ENCODE measurements at places on chromosomes 6 and 20. TPM values are rescaled to one million over a fixed set of nuclear protein-coding genes. Genes with fewer than 3 reads are reported as not detected.
A peak's percentile ranks its signal among the peaks of the same experiment; 100 is the strongest.

GRCh38 chr20:23360531-23360930 is 1.5 kb upstream of the GZF1 start:
- peaks cover 68% of the 10 kb centered on the region for H3K4me1 ChIP-seq
- H3K27ac ChIP-seq: peak overlapping the region; percentile 100
- peak overlapping the region; percentile 86 for H3K4me3 ChIP-seq
- H3K27me3 ChIP-seq: no peaks in the 10 kb centered on the region

DNA sequence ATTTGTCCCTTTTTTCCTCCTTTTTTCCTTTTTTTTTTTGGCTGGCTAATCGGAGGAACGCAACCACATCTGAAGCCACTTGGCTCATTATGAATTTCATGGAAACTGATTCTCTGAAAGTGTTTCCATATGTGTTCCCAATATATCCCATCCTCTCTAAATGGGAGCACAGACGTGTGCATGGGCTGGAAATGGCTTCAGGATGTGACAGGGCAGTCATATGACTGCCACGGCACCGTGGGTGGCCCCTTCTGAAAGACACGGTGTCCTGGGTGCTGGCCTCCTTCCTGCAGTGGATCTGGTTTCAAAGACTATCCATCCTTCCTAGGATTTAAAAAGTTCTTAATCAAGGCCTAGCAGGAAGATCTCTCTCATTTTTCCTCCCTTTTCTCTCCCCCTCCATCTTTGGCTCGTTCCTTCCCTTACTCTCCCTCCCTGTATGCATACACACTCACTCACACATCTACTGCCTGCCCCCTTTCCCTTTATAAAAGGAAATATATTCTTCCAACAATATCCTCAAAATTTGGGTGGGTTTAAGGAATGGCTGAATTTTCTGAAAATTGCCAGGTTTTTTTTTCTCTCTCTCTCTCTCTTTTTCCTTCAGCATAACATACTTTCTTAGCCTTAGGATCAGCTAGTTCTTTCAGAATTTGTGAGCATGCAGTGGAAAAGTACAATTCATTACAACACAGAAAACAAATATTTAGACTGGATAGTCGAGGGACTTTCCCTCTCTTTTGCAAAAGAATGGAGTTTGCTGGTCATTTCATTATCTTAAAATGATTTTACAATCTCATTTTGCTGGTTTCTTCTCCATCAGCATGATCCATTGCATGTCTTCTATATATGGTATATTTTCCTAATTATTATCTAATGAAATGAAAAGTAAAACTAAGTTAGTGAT is 161.2 kb upstream of the SUPT3H start:
- H3K27me3 ChIP-seq: no peaks in the 10 kb centered on the region
- no peaks in the 10 kb centered on the region for H3K36me3 ChIP-seq
- no peak overlapping the region for H3K4me3 ChIP-seq
- no peak overlapping the region for H3K27ac ChIP-seq
- DNase-seq: no peak

- no peak overlapping the region for H3K27ac ChIP-seq
- DNase-seq: no peak
- H3K27me3 ChIP-seq: no peaks in the 10 kb centered on the region
- H3K4me1 ChIP-seq: no peaks in the 10 kb centered on the region
- no peak overlapping the region for H3K4me3 ChIP-seq
- H3K36me3 ChIP-seq: no peaks in the 10 kb centered on the region
Measured at GRCh38 chr20:56788671-56789610, 159.8 kb downstream of the TFAP2C start.

DNA sequence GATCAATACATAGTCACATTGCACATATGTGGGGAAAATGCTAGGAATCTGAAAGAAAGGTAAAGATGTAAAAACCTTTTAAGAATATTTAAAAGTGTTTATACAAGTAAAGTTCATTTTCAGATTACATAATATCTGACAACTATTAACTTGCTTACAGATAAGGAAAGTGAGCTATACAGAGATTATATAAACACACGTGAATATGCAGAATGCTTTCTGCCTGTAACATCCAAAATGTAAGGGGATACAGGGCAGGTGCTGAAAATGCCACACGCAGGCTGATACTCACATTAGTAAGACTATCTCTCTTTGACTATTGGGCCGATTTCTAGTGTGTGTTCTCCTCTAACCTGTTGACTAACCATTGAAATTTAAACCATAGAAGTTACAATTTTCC is 17.9 kb upstream of the MAP7 start:
- H3K36me3 ChIP-seq: no peaks in the 10 kb centered on the region
- H3K27ac ChIP-seq: no peak overlapping the region
- DNase-seq: no peak
- no peak overlapping the region for H3K4me3 ChIP-seq
- H3K4me1 ChIP-seq: no peaks in the 10 kb centered on the region

- no peak overlapping the region for H3K4me3 ChIP-seq
- H3K4me1 ChIP-seq: no peaks in the 10 kb centered on the region
- no peaks in the 10 kb centered on the region for H3K27me3 ChIP-seq
- no peak for DNase-seq
- no peaks in the 10 kb centered on the region for H3K36me3 ChIP-seq
Measured at GRCh38 chr6:747028-747427, 54.1 kb upstream of the EXOC2 start.

DNA sequence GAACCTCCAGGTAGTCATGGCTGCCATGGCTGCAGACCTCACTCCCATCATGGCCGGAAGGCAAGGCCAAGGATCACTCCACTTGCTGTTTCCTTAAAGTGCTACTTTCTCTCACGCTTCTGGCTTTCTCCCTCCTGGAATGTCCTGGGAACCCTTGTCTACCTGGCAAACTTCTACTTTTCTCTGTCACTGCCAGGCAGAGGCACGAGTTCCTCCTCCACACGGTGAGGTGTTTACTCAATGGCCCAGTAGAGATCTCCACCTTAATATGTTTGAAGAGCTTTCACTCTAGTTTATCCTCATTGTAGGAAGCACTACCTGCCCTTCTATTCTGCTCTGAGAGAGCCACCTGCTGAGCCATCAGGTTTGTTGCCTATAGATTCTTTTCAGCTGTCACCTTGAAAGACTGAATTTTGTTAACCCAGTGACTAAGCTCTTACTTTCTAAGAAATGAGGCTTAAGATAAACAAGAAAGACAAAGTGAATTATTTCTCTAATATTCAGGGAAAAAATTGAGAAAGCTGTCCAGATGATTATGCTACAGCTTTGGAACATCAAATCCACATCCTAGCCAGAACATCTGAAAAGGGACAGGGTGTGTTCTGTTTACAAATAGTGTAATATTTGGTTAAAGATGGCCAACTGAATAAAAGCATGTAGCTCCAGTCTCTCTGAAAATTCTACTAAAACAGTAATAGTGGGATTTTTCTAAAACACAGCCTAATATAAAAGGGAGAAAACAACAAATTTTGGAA is 54.9 kb downstream of the PLAGL1 start:
- H3K4me1 ChIP-seq: no peaks in the 10 kb centered on the region
- DNase-seq: no peak
- H3K36me3 ChIP-seq: no peaks in the 10 kb centered on the region
- no peak overlapping the region for H3K27ac ChIP-seq
- H3K27me3 ChIP-seq: no peaks in the 10 kb centered on the region

- H3K27me3 ChIP-seq: no peaks in the 10 kb centered on the region
- H3K4me1 ChIP-seq: peaks cover 10% of the 10 kb centered on the region
- H3K4me3 ChIP-seq: no peak overlapping the region
- no peaks in the 10 kb centered on the region for H3K36me3 ChIP-seq
- H3K27ac ChIP-seq: no peak overlapping the region
Measured at GRCh38 chr20:38300438-38300837, 3.5 kb upstream of the BPI start.

- no peak overlapping the region for H3K4me3 ChIP-seq
- H3K27ac ChIP-seq: no peak overlapping the region
- DNase-seq: no peak
- H3K4me1 ChIP-seq: peaks cover 23% of the 10 kb centered on the region
- no peaks in the 10 kb centered on the region for H3K36me3 ChIP-seq
- no peaks in the 10 kb centered on the region for H3K27me3 ChIP-seq
Measured at GRCh38 chr6:45432977-45433376, 55.2 kb upstream of the SUPT3H start.

DNA sequence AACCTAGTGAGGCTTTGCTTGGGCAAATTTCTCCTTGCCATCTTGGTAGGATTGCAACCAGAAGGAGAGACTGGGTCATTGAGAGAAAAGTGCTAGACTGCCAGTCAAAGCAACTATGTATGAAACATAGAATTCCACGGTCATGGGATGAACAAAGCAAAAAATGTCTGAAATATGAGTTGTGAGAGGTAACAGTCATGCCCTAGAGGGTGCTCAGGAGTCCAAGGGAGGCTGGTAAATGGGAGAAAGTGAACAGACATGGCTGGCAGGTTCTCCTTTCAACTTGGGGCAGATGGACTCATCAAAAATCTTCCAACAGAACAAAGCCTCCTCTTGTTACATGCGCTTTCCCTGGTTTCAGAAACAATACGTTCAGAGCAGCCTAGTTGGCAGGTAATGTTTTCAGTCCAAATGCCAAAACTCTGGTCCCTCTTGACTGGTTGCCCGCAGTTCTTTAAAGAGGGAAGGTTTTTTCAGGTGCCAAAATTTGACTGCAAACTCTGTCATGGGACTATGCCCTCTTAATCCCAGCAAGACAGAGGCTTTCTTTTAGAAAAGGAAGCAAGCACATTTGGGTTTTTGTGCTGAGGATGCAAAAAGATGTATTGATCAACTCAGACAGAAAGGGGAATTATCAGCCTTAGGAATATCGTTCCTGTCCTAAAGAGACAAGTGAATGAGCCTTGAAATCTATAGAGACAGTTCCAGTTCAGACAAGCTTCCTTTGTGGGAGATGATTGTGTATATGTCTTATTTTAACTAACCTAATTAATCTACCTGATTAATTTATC is 68.5 kb upstream of the SASH1 start:
- DNase-seq: no peak
- H3K4me3 ChIP-seq: peak overlapping the region; percentile 44
- H3K36me3 ChIP-seq: no peaks in the 10 kb centered on the region
- no peak overlapping the region for H3K27ac ChIP-seq
- no peaks in the 10 kb centered on the region for H3K4me1 ChIP-seq

DNA sequence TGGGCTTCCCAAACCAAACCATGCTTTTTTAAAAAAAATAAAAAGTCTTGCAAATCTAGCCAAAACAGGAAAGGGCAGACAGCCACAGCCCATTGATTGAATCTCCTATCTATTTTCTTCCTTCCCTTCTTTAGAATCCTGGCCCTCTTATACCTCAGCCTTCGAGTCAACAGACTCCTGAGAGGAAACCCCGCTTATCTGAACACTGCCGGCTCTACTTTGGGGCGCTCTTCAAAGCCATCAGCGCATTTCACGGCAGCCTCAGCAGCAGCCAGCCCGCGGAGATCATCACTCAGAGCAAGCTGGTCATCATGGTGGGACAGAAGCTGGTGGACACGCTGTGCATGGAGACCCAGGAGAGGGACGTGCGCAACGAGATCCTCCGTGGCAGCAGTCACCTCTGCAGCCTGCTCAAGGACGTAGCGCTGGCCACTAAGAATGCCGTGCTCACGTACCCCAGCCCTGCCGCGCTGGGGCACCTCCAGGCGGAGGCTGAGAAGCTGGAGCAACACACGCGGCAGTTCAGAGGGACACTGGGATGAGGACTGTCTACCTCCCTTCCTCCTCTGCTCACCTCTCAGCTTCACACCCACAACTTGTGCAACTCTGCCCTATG is 10.1 kb upstream of the RTF2 start:
- no peak overlapping the region for H3K4me3 ChIP-seq
- H3K4me1 ChIP-seq: no peaks in the 10 kb centered on the region
- H3K27ac ChIP-seq: no peak overlapping the region
- no peaks in the 10 kb centered on the region for H3K27me3 ChIP-seq
- DNase-seq: no peak

- H3K27me3 ChIP-seq: no peaks in the 10 kb centered on the region
- no peak overlapping the region for H3K4me3 ChIP-seq
- no peak for DNase-seq
- no peak overlapping the region for H3K27ac ChIP-seq
- H3K4me1 ChIP-seq: no peaks in the 10 kb centered on the region
- H3K36me3 ChIP-seq: no peaks in the 10 kb centered on the region
Measured at GRCh38 chr6:35534407-35535170, 21.9 kb upstream of the TULP1 start.

- peak overlapping the region; percentile 87 for H3K27ac ChIP-seq
- no peak overlapping the region for H3K4me3 ChIP-seq
- H3K4me1 ChIP-seq: peaks cover 92% of the 10 kb centered on the region
- no peak for DNase-seq
- H3K27me3 ChIP-seq: no peaks in the 10 kb centered on the region
Measured at GRCh38 chr6:33694401-33694931, 17.0 kb downstream of the UQCC2 start.

Gene NHLRC1
- 0.90 TPM for total RNA-seq

- H3K4me1 ChIP-seq: no peaks in the 10 kb centered on the region
- no peak for DNase-seq
- H3K27me3 ChIP-seq: no peaks in the 10 kb centered on the region
- no peak overlapping the region for H3K4me3 ChIP-seq
Measured at GRCh38 chr20:13676682-13677081, 38.0 kb upstream of the TASP1 start.

DNA sequence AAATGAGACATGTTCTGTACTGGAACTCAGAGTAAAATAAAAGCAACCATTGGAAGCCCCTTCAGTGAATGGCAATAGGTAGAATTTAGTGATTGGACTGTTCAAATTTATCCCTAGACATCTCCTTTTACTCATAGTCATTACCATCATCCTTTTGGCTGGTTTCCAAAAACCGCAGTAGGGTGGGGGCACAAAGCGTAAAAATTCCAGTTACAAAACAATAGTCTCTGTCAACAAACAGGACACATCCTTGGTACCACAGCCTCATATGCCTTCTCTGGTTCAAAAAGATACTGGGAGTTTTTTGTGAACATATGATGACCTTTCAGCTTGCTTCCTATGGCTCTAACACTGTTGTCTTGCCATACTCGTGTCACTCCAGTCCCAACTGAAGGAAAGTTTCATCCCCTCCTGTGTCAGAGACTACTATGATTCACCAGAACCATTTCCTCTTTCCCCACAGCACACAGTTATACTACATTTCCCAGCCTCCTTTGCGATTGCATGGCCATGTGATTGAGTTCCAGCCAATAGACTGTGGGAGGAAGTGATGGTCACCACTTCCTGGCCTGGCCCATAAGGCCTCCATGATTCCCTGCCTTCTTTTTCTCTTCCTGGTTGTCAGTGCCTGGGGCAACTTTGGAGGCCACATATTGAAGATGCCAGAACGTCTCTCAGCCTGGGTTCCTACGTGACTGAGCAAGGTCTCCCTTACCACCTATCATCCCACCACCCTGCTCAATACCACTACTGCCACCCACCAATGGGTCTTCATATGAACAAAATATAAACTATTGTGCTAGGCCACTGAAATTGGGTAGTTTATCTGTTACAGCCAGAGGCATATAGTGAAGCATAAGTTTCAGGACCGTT is 162.4 kb downstream of the ID4 start:
- H3K27me3 ChIP-seq: no peaks in the 10 kb centered on the region
- no peaks in the 10 kb centered on the region for H3K36me3 ChIP-seq
- no peaks in the 10 kb centered on the region for H3K4me1 ChIP-seq
- no peak overlapping the region for H3K4me3 ChIP-seq

GRCh38 chr6:159163901-159164370 is 5.3 kb upstream of the FNDC1 start:
- no peaks in the 10 kb centered on the region for H3K36me3 ChIP-seq
- peaks cover 16% of the 10 kb centered on the region for H3K27me3 ChIP-seq
- H3K27ac ChIP-seq: no peak overlapping the region
- DNase-seq: no peak
- H3K4me1 ChIP-seq: no peaks in the 10 kb centered on the region
